H1 (cell line): ENCODE measurements at places on chromosomes 12 and 14. TPM values are rescaled to one million over a fixed set of nuclear protein-coding genes. Genes with fewer than 3 reads are reported as not detected.

DNA sequence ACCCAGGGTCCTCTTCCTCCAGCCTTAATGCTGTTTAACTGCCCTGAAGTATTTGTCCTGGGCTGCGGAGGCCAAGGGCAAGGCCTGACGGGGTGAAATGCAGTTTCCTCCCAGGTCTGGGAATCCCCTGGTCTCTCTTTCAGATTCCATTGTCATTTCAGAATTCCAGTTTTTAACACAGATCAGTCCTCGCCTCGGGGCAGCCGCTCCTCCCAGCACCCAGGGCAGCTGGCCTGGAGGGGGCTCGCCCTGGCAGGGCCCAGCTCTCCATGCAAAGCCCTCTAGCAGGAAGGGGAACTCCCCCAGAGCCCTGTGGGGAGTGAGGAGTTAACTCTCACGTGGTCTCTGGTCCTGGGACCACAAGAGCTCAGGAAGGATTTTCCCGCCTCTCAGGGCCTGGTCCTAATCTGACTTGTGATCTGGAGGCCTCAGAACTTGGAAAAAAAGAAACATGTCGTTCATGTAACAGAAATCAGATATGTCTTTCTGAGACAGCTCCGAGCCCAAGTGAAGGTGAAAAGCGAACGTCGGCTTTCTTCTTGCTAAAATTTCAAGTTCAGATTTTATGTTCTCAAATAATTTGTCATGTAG, 265.6 kb upstream of the SFSWAP start:
- no peak for DNase-seq

- DNase-seq, result no peak
Observed at GRCh38 chr14:101289230-101289690, 272.0 kb upstream of the DIO3 start.

DNA sequence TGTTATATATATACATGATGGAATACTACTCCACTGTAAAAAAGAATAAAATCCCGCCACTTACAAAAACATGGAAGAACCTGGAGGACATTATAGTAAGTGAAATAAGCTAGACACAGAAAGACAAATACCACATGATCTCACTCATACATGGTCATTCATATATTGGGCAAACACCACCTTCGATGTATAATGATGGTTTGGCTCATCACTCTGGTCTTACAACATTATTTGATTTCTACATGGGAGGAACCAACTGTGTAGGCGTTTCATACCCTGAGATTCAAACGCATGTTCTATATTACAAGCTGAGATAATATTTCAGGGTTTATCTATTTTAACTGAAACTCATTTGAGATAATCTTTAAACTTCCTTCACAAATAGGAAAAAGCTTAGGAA, 48.3 kb downstream of the ABCD2 start:
- DNase-seq, result no peak

FSCB gene
- total RNA-seq, result not detected in 2 replicates

SRGAP1 gene
- total RNA-seq, result 5.5 and 7.3 TPM in 2 replicates

GRCh38 chr12:4604684-4605193, 42.7 kb downstream of the DYRK4 start:
- DNase-seq, result peak; percentile 21

DNA sequence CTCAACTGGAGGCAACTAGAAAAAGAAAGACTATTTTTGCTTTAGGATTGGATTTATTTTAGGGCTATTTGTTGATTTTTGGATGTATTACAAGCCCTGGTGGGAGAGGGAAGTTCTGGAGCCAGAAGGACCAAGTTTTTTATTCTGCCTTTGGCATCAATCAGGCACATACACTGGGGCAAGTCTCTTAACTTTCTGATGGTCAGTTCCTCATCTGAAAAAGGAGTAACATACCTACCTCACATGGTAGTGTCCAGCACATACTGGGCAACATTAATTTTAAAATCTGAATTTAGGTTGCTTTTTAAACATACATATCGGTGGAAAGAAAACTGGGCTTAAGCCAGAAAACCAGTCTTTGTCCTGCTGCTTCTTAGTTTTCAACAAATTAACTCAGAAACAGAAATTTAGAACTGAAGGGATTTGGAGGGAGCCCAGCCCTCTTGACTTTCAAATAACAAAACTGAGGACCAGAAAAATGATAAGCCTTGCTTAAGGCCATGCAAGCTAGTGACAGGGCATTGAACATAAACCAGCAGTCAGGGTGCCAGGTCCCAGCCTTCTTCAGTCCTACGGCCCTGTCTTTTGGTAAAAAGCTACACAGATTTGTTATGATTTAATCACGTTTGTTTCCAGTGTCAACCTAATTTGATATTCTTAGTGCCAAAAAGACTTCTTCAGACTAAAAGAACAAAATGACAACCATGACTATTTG, 90.2 kb upstream of the SLC38A2 start:
- no peak for DNase-seq

EID3 gene
- total RNA-seq, result 2.2 and 2.8 TPM in 2 replicates

GRCh38 chr14:98244162-98244948, 1027.6 kb downstream of the BCL11B start:
- DNase-seq, result no peak

GRCh38 chr12:119725523-119725922, 57.6 kb downstream of the PRKAB1 start:
- DNase-seq, result no peak

APOF gene
- not detected in 2 replicates for total RNA-seq

GRCh38 chr14:100138082-100138787, 21.2 kb downstream of the DEGS2 start:
- DNase-seq, result no peak

DNA sequence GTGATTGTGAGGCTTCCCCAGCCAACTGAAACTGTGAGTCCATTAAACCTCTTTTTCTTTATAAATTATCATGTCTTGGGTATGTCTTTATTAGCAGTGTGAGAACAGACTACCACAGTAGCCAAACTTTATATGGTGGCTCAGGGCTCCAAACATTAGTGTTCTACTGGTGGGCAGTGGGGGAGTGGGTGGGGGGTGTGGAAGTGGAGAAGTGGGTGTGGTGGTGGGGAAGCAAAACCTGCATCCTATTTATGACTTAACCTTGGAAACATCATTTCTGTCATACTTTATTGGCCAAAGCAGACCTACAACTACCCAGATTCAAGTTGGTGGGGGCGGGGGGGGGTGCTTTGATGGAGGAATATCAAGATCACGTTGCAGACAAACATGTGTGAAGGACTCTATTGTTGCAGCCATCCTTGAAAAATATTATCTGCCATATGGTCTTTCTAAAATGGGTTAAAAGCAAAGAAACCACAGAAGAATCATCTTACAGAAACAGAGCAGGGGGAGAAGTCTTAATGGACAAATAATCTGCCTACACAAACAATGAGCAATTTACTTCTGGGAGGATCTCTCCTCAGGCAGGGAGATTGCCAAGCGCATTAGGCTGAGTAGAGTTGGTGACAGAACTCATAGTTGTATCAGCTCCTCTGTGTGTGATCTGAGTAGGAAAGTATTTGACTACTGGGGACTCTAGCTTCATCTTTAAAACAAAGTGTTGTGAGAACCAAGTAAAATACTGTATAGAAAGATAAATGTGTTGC, 1.4 kb upstream of the PWP1 start:
- DNase-seq, result no peak

RALGAPA1 gene
- total RNA-seq, result 26.1 and 26.7 TPM in 2 replicates

DNA sequence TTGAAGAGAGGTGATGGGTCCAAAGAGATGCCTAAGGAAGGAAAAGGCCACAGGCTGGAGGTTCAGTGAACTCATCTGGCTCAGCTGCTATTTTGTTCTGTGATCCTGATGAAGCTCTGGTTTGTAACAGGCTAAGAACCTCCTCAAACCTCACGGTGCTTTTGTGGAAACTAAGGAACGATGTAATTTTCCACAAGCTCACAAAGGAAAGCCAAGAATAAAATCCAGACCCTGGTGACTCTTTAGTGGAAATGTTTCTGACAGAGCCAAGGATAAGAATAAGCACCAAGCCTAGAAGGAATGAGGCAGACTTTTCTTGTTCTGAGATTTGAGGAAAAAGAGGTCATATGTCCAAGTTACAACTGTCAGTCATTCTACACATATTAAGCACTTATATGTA, 93.6 kb downstream of the SLC24A4 start:
- no peak for DNase-seq

SLC11A2 gene
- 59.3 and 61.5 TPM in 2 replicates for total RNA-seq

SMCO3 gene
- total RNA-seq, result not detected in 2 replicates

DNAJC22 gene
- 0.13 and 0.39 TPM in 2 replicates for total RNA-seq

RPGRIP1 gene
- total RNA-seq, result 0.63 and 0.65 TPM in 2 replicates

GPR137C gene
- 3.2 and 4.3 TPM in 2 replicates for total RNA-seq

GDF3 gene
- 12.6 and 16.8 TPM in 2 replicates for total RNA-seq

GRCh38 chr14:22839159-22839779, 2.9 kb downstream of the MMP14 start:
- no peak for DNase-seq

PSMC6 gene
- 103 and 107 TPM in 2 replicates for total RNA-seq

GRCh38 chr12:108571609-108572165, 9.3 kb downstream of the ISCU start:
- no peak for DNase-seq

GRCh38 chr12:42756841-42757623, 167.5 kb upstream of the PRICKLE1 start:
- peak; percentile 65 for DNase-seq

DNA sequence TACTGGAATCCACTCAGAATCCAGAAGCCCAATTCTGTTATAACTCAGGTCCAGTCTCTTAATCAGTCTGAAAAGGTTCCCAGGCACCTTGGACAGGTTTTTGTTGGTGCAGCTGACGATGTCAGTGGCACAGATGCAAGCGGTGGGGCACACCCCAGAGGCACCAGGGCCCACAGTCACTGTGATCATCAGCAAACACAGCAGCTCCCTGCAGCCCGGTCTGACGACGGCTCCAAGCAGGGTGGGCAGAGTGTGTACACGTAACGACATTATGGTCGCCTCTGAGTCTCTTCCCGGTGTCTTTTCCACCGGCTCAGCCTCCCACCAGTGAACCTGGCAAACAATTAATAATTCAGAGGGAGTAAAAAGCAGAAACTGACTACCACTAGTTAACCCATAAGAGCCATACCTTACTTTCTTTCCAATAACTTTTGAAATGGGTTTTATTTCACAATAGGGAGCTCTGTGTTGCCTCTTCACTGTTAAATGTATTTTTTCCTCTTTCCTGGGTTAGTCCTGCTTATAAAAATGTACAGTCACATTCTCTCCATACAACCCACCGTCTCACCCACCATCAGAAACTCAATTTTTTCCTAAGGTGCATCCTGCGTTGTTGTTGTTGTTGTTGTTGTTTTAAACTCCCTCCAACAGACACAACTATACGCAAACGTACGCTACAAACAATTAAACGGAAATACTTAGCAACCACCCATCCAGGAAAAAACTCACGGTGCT, 521 bp upstream of the PCED1B start:
- no peak for DNase-seq

GRCh38 chr12:130571089-130571488, 145.0 kb downstream of the RIMBP2 start:
- DNase-seq, result no peak

DNA sequence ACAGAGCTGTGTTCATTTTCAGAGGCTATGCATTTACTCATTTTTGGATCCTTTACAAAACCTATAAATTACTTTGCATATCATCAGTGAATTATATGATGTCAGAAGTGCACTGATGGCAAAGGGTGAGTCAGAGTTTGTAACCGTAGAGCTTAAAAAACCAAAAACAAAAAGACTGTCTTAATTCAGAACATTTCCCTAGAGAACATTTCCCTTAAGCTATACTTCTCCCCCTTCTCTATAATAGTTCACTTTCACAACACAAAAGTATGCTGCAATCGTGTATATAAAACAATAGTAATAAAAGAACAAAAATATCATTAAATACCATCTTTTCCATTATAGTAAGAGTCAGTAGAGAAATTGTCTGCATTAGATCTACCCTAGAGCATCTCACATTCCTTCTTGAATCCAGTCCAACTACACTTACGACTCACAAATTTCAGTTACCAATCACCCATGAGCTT, 934.9 kb downstream of the LRFN5 start:
- DNase-seq, result no peak

DNA sequence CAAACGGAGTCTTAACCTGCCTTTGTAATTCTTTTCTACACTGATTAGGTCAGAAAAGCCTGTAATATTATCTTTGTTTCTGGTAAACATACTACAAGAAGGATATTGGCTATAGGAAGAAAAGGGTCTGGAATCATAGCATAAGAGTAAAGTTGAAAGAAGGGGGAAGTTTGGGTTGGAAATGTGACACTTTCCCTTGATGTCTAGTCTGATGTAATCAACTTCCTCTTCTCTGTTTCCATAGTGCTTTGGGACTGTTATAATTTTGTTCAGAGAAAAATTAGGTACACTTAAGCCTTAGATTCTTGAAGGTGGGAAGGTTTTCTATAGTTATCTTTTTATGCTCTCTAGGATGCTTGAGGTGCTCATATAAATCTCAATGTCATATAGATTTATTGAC, 322.2 kb downstream of the AEBP2 start:
- no peak for DNase-seq

RIC8B gene
- total RNA-seq, result 23.6 and 25.3 TPM in 2 replicates

GRCh38 chr12:87142342-87142741, 886.2 kb upstream of the MGAT4C start:
- DNase-seq, result no peak

DNA sequence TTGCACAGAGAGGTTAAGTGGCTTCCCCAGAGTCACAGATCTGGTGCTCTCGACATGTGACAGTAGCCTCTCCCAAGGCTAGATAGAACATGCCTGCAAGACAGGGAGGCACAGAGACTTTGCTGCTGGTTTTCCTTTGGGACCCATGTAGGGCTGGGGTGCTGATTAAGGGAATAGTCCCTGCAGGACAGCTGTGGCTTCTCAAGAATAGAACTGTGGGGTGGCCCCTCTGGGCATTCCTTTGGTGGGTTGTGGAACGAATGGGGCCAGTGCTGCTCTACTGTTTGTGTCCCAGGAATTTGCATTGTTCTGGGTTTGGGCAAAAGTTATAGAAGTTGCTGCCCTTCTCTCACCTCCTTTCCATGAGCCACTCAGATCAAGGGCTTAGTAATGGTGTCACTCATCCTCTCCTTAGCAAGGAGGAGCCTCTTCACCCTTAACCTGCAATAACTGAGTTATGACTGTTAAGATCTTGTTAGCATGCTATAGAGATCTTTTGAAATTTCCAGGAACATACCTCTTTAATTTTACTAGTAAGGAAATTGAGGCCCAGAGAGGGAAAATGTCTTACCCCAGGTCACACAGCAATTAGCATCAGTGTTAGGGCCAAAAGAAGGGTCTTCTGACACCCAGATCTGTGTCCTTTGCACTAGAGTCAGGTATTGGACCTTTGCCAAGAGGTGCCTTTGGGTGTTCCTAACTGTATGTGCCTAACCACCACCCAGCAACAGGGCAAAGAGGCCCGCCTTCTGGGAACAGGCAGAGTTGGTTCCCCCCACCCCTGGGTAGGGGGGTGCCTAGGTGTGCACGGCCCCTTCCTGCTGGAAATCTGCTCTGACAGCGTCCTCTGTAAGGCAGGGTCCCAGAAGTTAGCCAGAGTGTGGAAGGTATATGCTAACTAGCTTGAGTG, 31.4 kb downstream of the CD9 start:
- no peak for DNase-seq

GRCh38 chr12:16593546-16593945, 12.4 kb downstream of the LMO3 start:
- no peak for DNase-seq
